ENCODE measurements at places on chromosomes 7 and 10.

- DNase-seq: no peak
These were observed 5.8 kb upstream of the GFRA1 start for GRCh38 chr10:116278846-116279245.

- DNase-seq: no peak
These were observed 407.3 kb upstream of the ADARB2 start for GRCh38 chr10:2144584-2144983.

GRCh38 chr10:21030091-21030490, 133.0 kb upstream of the NEBL start:
- DNase-seq: no peak

GRCh38 chr7:150852371-150852905, at the start of gene AOC1:
Gene AOC1, plus strand, starts transcription at chr7:150852517. Its CDS starts 3,954 bp downstream, at chr7:150856471.
- DNase-seq: no peak

DNA sequence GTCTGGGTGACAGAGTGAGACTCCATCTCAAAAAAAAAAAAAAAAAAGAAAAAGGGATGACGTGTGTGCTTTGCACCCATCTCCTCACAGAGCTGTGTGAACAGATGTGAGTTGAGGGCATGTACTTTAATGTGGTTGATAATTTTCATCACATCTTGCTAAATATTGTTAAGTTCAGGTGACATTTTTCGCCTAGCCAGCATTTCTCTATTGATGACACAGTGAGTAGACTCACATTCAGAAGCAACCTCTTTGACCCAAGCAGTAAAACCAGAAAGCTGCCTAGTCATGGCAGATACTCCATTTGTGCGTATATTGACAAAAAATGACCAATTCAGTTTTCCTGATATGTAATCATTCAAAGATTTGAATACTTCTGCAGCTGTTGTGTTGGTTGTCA, 126.0 kb downstream of the ATRNL1 start:
- DNase-seq: no peak

- no peak for DNase-seq
These were observed 99.6 kb downstream of the DNAH11 start for GRCh38 chr7:21642422-21642821.
